ENCODE measurements at places on chromosomes 13 and 19.

DNA sequence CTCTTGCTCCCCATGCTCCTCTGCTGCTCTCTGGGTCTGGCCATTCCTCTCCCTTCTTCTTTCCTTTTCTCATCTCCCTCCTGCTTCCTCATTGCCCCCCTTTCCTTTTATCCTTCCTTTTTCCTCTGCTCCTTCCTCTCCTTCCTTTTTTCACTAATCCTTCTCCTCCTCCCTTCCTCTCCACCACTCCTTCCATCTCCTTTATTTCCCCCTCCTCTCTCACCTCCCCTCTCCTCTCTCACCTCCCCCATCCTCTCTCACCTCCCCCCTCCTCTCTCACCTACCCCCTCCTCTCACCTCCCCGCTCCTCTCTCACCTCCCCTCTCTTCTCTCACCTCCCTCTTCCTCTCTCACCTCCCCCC is 13.6 kb downstream of the ARHGEF1 start:
- DNase-seq: no peak

GRCh38 chr13:53201454-53202225 is 173.0 kb downstream of the OLFM4 start:
- DNase-seq: peak; percentile 11

DNA sequence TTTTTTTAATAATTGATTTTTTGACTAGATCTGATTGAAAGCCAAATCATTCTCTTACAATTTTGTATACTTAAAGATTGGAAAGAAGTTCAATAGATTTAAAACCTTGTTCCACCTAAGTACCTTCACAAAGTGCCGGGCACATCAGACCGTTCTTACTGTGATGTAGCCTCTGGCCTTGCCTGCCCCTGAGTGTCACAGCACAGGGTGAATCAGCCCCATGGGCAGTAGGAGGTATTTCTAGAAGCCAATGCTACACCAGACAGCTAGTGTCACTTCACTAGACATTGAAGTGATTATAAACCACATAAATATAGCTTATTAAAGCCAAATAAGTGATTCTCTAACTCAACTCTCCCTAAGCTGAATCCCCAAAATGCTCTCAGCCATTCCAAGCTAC is 131.3 kb downstream of the LACC1 start:
- no peak for DNase-seq

DNA sequence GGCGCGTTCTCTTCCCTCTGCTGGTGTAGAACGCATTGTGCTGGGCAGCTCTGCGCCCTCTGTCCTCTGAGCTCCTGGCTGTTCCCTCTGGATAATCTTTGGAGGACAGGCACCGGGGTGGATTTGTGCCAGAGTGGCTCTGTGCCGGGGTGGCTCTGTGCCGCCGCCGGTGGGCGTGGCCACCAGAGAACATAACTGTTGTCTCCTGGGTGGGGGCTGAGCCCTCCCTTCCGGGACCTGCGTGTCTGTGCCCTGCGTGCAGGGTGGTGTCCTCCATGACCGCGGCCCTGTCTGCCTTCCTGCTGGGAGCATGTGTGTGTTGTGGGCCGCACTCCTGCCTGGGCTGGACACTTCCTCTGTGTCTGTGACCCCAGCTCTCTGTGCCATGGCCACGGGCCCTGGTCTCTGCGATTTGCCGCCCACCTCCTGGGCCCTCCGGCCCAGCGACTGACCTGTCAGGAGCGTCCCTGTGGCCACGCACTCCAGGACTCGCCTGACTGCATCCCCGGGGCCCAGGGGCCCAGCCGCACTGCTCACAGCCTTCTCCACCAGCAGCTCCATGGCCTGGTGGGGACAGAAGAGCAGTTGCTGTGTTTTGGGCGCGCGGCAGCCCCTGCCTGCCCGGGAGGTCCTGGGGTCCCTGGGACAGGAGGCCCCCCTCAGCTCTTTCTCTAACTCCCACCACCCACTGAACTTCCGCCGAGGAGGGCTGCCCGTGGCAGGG is 22.4 kb upstream of the MATK start:
- no peak for DNase-seq

GRCh38 chr19:42271045-42271419 is 2.0 kb downstream of the CIC start:
- no peak for DNase-seq

DNA sequence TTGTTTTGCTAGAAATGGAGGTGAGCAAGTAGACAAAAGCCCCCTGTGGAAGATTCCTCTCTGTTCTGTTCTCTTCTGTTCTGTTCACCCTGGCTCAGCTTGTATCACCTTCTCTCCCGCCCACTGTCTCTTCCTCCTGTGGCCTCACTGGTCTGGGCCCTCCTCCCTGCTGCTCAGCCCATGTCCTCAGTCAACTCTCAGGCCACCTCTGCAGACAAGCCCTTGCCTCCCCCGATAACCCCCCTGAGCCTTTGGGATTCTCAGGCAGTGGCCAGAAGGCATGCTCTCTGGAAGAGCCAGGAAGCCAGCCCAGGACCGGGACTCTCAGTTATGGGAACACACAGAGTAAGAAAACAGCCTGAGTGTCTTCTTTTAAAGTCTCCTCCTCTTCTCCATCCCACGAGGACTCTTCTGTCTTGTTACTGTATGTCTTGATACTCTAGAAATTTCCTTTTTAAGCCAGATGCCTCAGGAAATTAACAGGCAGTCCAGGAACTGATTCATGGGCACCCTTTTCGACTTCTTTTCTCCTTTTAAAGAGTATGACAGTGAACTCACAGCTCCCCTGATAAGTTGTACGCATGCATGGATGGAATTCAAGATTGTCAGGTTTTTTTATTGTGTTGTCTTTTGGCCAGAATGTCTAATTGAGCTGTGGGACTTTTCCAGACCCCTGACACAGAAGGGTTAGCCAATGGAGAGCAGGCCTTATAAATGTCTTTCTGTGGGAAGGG is 33.7 kb downstream of the SHISA2 start:
- no peak for DNase-seq

DNA sequence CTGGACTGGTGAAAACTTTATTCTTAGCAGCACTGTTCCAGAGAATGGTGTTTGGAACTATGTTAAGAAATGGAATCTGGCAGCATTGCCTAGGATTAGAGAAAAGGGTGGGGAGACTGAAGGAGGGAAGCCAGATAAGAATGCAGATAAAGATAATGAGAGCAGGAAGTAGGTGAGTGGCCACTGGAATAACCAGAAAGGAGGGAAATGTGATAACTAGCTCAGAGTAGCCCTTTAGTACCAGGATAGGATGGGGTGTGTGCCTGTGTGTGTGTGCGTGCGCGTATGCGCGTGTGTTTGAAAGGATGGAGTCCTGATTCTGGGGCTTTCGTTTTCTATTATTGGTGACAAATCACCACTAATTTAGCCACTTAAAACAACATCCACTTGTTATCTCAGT is 33.4 kb upstream of the FRY start:
- no peak for DNase-seq

GRCh38 chr13:27170516-27171243 is 931 bp downstream of the USP12 start:
- no peak for DNase-seq

- DNase-seq: no peak
These were observed 11.3 kb upstream of the PLA2G4C start for GRCh38 chr19:48121909-48122371.

- DNase-seq: no peak
These were observed 550 bp upstream of the OLFM4 start for GRCh38 chr13:53028063-53028462.

DNA sequence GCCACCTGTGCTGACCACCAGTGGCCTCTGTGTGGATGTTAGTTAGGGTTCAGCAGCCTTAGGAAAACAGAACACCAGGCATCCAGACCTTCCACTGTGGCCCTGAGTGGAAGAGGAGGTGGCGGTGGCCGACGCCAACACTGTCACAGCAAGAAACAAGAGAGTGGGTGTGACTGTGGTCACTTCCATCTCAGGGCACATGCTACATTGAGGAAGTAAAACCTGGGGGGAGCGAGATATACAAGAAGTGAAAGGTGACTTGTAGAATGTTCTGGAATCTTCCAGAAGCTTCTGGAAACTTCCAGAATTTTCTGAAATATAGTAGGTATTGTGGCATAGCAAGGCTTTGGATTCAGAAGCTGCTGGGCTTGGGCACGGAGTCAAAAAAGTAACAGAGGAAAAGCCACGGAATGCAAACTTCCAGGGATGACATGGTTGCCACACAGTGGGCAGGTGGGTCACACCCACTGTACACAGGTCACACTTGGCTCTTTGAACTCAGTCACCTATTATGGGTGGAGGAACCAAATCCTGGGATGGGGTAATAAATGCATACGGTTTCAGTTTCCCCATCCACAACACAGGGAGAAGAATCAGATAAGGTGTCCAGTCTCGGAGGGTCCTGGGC is 24.3 kb downstream of the GNG7 start:
- DNase-seq: no peak

- DNase-seq: no peak
These were observed 6.7 kb downstream of the PRR12 start for GRCh38 chr19:49597703-49597974.

GRCh38 chr19:50814883-50815282 is 8.7 kb downstream of the KLK1 start:
- DNase-seq: no peak

DNA sequence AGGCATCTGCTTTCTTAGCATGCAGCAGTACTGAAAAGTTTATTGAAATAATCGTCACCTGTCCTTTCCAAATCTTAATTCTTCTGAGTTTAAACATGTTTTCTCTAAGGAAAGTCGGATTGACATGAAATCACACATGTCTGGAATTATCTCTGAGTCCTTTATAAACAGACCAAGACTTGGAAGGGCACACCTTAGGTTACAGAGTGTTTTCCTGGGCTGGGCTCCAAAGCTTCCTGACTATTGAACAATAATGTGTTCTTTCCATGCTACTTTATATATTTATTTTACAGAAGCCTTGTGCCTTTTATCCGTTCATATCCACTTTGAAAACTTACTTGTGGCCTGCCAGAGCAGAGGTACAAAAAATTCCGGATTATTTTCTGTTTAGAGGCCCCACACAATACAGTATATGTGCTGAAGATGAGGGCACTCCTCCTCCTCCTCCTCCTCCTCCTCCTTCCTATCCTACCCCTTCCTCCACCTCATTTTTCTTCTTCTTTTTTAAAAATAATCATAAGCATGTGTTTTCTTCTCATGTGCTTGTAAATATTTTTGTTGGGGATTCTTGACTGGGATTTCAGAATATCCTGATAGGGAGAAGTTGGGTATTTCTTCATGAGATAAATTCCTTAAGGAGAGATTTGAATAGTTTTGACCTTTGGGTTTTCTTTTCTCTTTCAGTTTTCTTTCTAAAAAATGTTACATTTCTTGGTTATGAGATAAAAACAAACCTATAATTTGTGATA is 52.3 kb downstream of the LRCH1 start:
- DNase-seq: no peak

- no peak for DNase-seq
These were observed 83.2 kb upstream of the MCF2L start for GRCh38 chr13:112885782-112886268.

DNA sequence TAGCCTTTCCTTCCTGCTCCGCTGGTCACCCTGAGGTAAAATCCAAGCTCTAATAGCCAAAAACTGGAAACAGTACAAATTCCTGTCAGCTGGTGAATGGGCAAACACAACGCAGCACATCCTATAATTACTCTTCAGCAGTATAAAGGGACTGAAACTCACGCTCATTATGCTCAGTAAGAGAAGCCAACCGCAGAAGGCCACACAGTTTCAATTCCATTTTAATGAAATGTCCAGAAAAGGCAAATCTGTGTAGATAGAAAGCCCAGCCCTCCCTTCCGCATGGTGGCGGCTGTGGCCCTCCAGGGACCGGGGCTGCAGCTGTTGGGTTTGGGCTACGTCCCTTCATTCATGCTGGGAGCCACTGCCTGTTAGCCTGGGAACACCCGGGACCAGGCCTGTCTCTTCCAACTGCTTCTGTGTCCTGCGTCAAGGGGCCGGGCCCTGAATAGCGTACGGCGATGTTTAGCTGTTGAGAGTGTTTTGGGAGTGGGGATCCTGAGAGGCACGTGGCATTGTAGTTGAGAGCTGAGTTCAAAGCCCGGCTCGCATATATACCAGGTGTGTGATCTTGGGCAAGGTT is 23.5 kb downstream of the NKPD1 start:
- no peak for DNase-seq

DNA sequence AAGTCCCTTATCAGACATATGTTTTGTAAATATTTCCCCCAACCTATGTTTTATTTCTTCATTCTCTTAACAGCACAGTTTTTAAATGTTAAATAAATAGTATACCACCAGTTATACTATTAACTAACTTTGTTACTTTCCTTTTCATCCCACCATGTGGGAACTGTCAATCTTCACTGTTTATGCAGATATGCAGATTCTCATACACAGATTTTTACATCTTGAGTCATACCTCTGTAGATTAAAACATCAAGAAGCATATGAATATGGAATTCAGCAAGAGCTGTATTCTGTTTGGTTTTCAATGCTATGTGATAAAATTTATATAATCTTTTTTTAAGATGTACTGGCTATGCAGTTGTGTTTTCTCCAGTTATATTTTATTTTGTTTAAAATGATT is 566.3 kb downstream of the LIG4 start:
- DNase-seq: no peak

GRCh38 chr13:49610176-49610575 is 18.1 kb upstream of the ARL11 start:
- DNase-seq: no peak

DNA sequence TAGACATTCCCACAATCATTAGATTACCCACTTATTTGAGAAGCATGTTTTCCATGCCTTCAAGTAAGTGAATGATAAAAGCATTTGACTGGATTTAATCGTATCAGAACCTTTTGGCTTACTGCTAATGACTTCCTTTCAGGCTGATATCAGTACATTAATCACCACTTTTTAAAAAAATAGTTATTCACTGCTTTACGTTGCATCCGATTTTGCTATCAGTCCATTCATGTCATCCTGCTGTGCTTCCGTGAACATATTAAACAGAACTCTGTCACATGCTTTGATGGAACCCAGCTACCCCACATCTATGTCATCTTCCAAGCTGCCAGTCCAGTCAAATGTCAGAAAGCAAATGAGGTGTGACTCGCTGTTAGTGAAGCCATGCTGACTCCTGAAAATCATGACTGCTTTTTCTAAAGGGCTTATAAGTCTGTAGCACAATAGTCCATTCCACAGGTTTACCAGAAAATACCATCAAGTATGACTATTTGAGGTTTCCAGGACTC is 440.9 kb downstream of the IRS2 start:
- DNase-seq: no peak

Measured in anterior cingulate cortex (tissue), 58 donors.